ENCODE measurements at places on chromosomes 13 and 19. TPM values are rescaled to one million over a fixed set of nuclear protein-coding genes. Genes with fewer than 3 reads are reported as not detected.

The SLC15A1 gene
- 0.27 TPM for total RNA-seq

The SIGLEC7 gene
- not detected for total RNA-seq

The FLT1 gene
- total RNA-seq: 268 TPM

The ATP4B gene
- not detected for total RNA-seq

The CD79A gene
- not detected for total RNA-seq

The PSG6 gene
- total RNA-seq: not detected

The FGF14 gene
- total RNA-seq: under 0.01 TPM

The CNN1 gene
- 0.13 TPM for total RNA-seq

The LILRB3 gene
- not detected for total RNA-seq

The LYPD3 gene
- total RNA-seq: not detected

The CD209 gene
- not detected for total RNA-seq

The PRSS57 gene
- not detected for total RNA-seq

The KL gene
- not detected for total RNA-seq

The COMMD6 gene
- total RNA-seq: 33.8 TPM

The LGALS4 gene
- 0.13 TPM for total RNA-seq
